ENCODE measurements at places on chromosomes 12 and 14.

DNA sequence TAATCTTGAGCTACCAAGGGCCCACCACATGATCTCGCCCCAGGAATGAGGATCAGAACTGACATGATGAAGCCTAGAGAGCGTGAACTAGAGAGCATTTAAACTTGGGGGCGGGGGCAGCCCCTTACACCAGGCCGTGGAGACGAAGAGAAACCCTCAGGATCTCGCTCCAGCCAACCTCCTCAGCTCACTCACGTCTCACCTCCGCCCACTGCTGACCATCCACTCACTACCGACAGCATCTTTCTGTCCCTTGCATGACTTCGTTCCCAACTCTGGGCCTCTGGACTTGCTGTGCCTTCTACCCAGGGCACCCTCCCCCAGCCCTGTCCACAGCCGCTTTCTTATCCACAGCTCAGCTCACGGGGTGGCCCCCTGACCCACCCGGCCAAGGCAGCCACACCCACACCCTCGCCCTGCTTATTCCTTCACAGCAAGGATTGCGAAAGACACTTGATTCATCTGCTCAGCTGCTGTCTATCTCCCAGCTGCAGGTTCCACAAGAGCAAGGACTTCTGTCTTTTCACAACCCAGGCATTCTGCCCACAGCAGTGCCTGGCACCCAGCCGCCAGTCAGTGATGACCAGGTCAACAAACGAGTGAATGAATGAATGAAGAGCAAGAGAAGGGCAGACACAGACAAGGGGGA, 6.4 kb downstream of the STX2 start:
- no peak for DNase-seq

DNA sequence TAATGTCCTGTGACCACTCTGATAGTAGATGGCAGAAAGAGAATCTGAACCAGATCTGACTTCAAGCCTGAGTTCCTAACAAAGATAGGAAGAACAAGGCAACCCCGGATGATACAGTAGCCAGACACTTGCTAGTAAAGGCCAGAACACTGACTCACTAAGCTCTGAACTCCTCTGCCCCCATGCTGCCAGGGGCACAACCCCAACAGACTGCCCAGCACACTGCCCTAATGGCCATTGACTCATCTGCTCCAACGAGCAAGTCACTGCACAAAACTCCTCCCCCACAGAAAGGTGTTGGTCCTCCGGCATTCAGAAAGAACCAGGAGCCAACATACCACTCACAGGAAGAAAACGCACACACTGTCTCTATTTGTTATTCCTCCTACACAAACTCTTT, 179.6 kb upstream of the NUDT4 start:
- DNase-seq: no peak

GRCh38 chr14:100615736-100616695, 28.8 kb upstream of the BEGAIN start:
- no peak for DNase-seq

DNA sequence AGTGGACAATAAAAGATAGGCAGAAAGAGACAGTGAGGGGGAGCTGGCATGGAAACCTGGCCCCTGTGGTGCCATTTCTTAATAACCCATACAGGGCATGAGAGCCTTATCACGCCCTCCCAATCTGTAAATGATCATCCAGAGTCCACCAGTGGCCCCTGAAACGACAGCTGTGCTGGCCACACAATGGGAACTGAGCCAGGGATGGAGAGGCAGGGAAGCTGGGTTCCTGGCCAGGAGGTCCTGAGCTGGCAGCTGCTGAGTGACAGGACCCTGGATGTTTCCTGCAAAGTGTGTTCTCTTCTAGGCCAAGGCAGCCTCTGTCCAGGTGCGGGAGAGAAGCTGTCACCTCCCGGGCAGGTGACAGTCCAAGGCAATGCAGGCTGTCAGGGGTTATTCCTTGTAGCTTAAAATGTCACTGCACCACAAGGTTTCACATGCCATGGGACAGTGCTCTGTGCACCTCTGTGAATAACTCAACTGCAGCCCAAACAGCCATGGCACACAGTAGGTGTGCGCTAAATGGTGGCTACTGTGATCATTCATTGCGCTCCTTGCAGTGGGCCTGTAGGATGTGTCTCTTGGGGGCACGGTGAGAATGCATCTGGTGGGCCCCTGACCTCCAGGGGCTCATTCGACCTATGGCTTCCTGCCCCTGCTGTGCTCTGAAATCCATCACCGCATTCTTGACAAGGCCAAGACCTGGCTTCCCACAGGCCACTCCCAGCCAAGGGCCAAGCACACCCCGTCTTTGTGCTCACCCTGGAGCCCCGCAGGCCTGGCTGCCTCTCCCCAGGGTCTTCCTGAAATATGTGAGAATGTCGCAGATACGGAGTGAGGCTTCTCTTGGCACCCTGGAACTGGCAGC, 46.3 kb upstream of the BCL11B start:
- no peak for DNase-seq

DNA sequence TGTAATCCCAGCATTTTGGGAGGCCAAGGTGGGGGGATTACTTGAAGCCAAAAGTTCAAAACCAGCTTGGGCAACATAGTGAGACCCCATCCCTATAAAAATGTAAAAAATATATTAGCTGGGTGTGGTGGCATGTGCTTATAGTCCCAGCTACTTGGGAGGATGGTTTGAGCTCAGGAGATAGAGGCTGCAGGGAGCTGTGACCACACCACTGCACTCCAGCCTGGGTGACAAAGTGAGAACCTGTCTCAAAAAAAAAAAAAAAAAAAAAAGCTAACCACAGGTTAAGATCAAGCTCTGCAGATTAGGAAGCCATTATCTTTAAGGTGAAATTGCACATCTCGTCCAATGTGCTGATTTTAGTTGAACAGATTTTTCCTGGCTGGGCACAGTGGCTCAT, 23.7 kb upstream of the CERS5 start:
- DNase-seq: no peak

- DNase-seq: no peak
Observed at GRCh38 chr12:42758806-42759205, 169.3 kb upstream of the PRICKLE1 start.

- DNase-seq: no peak
Observed at GRCh38 chr14:62079038-62079437, 316.8 kb downstream of the SNAPC1 start.

GRCh38 chr12:128989287-128989686, 136.0 kb downstream of the GLT1D1 start:
- DNase-seq: no peak

DNA sequence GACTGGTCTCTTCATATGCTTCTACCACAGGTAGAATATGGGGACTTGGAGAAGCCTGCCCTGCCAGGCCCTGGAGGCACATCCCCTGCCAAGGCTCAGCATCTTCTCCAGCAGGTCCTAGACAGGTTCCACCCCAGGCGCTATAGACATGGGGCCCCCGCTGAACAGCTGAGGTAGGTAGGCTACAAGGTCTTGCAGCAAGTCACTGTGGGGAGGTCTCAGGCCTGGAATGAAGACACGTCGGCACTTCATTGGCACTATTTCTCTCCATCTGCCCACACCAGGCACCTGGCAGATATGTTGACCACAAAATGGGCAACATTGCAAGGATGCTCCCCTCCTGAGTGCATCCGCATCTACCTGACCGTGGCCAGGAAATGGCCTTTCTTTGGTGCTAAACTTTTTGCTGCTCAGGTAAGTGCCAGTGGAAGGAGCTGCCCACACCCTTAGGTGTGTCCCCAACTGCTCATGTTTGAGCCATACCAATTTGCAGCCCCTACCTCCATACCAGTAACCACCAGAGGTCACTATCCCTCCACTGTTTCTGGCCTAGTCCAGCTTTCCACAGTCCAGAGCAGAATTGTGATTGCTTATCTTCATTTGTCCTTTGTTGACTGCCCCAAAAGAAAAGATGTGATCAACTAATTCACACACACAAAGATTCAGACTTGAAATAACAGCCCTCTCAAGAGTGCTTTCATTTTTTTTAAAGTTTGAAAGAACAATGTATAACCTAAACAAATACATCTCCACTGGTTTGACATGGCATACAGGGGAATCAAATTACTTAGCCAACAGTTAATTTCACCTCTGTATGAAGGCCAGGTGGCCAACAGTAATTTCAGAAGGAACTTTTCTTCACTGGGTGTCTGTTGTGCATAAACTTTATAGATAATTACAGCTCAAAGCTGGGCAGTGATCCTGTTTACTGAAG, 16.1 kb downstream of the PIGH start:
- DNase-seq: peak; percentile 74

- DNase-seq: no peak
Observed at GRCh38 chr14:74469548-74470518, 23.3 kb downstream of the NPC2 start.

- DNase-seq: no peak
Observed at GRCh38 chr14:91374879-91375702, 42.5 kb downstream of the CCDC88C start.

GRCh38 chr14:89325299-89325883, 91.6 kb downstream of the FOXN3 start:
- no peak for DNase-seq

DNA sequence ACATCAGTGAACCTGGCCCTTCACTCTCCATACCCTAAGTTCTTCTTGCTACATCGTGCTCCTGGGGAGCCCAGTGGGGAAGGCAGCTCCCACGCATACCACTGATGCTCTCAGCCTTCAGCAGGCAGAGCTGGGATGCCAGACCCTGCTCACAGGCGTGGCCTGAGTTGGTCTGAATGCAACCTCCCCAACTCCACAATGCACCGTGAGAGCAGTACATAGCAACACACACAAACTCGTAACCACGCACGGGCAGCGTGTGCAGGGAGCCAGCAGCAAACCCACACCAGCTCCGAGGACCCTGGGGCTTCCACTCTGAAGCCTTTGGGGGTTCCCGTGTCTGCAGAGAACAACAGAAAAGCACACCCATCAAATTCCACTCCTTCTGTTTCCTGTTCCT, 37.3 kb downstream of the ANO2 start:
- no peak for DNase-seq

- no peak for DNase-seq
Observed at GRCh38 chr12:116474331-116474730, 84.8 kb upstream of the MAP1LC3B2 start.

DNA sequence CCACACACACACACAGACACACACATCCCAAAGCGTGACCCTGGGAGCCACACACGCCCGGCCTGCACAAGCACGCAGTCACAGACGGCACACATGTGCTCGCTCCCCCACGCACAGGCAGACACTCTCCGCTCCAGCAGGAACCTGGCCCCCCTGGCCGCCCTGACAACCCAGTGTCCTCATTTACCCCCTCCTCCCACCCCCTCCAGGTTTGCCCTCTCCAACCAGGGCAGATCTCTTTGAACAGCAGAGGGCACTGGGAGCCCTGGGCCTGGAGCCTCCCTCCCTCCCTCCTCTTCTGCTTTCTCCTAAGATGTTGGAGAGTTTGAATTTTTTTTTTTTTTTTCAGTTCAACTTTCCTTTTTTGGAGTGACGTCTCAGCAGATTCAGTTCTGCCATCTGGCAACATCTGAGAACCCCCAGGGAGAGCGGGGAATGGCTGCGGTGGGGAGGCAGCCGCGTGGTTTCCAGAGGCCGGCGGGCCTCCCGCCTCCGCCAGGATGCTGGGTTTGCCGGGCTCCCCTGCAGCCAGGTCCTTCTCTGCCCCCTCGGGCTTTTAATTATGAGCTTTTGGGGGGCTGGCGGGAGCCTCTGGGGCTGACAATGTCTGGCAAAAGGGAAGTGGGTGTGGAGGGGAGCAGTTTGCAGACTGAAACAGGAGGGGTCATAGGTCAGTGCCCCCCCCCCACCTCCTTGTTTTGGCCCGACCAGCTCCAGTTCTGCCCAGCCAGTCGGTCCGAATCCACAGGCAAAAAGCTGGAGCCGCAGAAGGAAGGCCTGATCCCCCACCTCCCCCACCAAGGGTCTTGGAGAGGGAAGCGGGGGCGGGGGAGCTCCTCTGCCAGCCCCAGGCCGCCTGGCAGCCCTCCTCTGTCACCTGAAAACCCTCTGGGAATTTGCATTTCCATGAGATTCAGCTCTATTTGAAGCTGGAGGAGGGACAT, 1.3 kb upstream of the NCOR2 start:
- DNase-seq: peak; percentile 49

- no peak for DNase-seq
Observed at GRCh38 chr12:122322501-122322900, 56.2 kb upstream of the VPS33A start.

DNA sequence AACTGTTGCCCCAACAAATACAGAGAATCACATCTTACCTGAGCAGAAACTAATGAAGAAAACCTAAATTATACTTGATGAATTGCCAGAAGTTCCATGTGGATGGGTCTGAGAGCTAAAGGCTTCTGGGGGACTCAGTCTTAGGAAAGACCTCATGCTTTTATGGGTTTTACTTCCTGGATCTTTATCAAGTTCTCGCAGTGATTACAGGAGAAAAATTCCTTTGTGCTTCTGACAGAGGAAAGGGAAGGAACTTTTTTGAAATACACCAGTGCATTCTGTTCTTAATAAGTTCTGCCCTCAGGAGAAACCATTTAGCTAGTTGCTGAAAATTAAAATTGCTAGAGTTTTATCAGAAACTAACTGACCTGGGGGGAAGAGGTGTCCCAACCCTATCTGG, 203.9 kb upstream of the KITLG start:
- DNase-seq: no peak

- DNase-seq: no peak
Observed at GRCh38 chr12:68876461-68876860, 56.5 kb downstream of the CPM start.

DNA sequence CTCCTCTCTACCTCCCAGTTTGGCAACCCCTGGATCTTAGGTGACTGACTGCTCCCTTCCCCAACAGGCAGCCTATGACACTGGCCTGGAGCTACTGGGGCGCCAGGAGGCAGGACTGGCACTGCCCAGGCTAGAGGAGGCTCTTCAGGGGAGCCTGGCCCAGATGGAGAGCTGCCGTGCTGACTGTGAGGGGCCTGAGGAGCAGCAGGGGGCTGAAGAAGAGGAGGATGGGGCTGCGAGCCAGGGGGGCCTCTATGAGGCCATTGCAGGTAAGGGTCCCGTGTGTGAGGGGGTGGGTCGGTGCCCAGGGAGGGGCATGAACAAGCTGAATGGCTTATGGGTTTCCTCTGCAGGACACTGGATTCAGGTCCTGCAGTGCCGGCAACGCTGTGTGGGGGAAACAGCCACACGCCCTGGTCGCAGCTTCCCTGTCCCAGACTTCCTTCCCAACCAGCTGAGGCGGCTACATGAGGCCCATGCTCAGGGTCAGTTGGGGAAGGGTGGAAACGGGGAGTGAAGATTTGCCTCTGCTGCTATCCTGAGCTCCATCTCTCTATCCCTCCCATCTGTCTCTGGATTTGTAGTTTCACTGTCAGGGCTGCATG, 2.2 kb downstream of the P3H3 start:
- no peak for DNase-seq

All from HEK293T (cell line).